ENCODE measurements at places on chromosomes 4 and X.

DNA sequence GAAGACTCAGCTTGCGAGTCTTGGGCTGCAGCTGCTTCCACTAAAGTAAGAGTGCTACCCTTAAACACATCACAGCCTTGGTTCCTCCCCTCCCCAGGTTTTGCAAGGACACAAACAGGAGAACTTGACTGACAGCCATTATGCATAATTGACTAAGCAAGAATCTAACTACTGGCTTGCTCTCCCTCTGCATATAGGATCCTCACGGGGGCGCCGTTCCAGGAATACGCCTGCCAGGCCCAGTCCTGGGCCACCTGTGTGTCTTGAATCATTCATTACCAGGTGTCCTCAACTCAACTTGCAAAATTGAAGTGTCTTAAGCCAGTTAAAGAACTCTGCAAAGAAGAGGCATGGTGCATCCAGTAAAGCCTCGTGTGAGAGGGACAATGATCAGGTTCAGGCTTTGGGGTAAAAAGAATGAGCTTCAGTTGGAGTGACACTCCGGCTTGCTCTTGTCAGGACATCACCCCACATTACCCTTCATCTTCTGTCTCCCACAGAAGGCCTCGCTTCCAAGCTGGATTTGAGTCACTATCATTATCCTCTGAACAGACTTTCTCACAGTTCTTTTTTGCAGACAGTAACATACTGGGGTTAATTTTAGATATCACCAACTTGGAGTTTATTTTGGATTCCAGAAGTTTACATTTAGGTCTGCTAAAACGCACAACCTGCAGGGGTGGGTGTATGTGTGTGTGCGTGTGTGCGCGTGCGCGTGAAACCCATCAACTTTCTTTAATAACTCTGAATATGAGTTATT is 273.5 kb upstream of the HS3ST1 start:
- no peak for DNase-seq

DNA sequence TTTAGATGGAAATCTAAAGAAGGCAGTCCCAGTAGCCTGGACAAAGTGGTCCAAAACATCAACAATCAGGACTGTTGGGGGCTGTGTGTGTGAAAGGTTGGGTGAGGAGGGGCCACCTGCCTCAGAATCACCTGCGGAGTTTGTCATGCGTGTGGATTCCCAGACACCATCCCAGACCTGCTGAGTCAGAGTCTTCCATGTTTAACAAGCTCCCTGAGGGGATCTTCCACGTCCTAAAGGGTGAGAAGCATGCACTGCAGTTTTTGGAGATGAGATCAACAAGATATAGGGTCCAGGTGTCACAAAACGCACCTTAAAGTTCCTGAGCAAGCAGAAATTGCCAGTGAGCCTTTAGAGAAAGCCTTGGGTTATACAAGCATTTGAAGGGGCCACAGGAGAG is 207.0 kb upstream of the FAM9B start:
- no peak for DNase-seq

DNA sequence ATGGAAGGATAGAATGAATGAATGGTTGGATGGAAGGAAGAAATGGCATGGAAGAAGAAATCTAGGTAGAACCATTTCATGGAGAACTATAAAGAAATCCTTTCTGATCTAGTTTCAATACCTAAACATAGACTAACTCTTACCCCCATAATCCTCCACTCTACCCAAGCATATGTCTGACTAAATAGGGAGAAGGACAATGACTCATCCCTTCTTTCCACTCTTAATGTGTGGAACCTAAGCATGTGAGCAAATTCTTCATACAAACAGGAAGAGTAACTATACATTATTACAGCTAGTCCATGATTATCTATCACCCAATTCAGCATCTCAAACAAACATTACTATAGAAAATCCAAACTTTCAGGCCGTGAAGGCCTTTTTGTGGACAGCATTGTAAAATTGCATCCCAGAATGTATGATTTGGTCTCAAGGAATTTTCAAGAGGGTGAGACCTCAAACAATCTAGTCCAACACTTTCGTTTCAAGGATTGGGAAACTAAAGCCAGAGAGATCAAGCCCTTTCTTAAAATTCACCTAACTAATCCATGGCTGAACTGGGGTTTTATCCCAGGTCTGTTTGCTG is 11.2 kb downstream of the C1QTNF7 start:
- no peak for DNase-seq

GRCh38 chrX:2500091-2500802 is 529 bp downstream of the DHRSX start:
- no peak for DNase-seq

DNA sequence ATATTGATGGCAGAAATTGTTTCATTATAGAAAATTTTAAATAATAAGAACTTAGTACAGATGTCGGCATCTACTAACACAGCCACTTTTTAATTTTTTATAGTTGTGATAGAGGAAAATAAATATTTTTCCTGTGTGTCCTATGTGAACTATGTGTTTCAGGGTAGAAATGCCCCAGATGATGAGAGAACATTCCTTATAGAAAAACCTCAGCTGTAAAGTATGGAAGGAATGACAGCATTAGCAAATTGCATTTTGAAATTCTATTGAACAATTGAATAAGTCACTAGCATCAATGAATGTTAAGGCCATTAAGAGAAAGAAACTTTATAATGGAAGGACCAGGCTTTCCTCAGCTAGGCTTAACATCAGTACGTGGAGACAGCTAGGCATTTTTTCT is 149.2 kb downstream of the CFAP299 start:
- DNase-seq: no peak

DNA sequence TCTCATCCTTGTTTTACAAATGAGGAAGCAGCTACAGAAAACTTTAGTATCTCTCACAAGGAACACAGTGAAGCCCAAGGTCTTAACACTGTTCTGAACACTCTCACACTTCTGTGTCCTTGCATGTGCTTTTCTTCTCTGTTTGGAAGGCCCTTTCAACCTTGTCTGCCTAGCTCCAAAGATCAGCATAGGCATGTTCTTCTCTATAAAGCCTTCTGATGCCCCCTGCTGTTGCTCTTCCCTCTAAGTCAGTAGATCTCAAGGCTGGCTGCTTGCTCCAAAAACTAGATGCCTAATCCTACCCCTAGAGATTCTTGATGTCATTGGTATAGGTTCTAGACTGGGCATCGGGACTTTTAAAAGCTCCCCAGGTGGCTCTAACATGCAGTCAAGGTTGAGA is 5.9 kb downstream of the APOO start:
- peak; percentile 49 for DNase-seq

GRCh38 chr4:103018391-103019307 is 856 bp downstream of the SLC9B1 start:
- DNase-seq: no peak

GRCh38 chrX:64427281-64427680 is 32.0 kb upstream of the MTMR8 start:
- DNase-seq: no peak

DNA sequence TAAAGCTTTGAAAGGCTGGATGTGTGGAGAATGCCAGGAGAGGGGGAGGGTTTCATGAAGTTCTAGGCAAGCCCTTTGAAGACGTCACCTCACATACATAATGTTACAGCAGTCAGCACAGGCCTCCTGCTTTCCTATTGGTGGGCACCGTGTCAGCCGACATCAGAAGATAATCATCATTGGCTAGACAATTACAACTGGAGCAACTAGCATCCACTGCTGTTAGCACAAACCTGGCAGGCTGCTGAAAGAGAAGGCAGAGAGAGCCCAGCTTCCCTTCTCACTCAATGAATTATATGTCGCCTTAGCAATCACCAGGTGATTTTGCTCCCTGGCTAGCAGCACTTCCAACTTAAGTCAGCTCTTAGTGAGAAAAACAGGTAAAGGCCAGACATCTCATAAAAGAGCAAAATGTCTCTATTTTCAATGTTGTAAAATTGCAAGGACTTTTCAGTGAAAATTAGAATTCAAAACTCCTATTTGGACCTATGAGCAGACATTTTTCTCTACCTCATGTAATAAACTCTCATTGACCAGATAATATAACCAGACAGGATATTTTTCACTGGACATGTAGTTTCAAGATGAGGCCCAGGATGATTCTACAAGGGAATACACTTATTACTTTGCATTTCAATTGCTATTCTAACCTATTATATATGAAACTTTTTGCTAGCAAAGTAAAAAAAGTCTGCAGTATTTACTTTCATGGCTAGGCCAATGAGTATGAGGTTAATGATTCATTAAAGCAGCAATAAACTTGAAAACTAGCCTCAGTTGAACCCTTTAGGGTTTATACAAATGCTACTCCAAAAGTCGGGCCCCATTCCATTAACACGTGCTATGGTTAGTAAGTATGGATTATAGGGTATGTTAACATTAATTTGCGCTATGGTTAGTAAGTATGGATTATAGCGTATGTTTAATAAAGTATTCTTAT is 4.3 kb downstream of the ELOVL6 start:
- DNase-seq: peak; percentile 89

GRCh38 chrX:44432641-44433040 is 89.2 kb upstream of the EFHC2 start:
- peak; percentile 65 for DNase-seq

GRCh38 chr4:171484681-171485080 is 328.5 kb upstream of the GALNTL6 start:
- DNase-seq: no peak

GRCh38 chrX:39869846-39870601 is 227.7 kb downstream of the BCOR start:
- DNase-seq: no peak

GRCh38 chr4:180811556-180811955 is 1431.6 kb upstream of the TENM3 start:
- DNase-seq: no peak
